A172 (cell line): ENCODE measurements at places on chromosomes 2 and 18.

DNA sequence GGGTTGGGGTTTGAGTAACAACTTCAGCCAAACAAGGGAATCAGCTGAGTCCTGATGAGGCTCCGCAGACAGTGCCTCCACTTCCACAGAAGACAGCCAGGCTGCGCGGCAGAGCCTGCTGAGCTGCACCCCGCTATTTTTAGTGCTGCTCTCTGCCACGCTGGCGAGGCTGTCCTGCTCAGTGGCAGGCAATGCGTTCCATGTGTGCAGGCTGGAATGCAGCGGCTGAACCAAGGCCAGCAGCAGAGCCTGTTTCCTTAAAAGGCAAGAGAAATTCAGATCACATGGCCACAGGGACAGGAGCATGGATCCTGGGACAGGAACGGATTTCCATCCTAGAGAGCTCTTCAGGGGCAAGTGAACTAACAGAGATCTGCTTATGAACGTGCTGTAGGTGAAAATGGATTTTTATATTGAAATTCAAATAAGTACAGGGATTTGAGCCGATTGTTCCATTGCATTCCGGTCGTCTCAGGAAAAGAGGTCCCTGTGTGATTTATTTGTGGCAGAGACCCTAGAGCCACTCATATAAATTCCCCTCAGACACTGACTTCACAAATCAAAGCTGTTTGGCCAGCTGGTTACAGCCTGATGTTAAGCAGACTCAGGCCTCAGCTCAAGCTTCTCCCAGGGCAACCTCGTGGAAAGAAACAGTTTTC, 98.7 kb downstream of the COL6A3 start:
- peak; percentile 90 for DNase-seq

GRCh38 chr18:52670896-52671295, 330.9 kb downstream of the DCC start:
- DNase-seq, result no peak

DNA sequence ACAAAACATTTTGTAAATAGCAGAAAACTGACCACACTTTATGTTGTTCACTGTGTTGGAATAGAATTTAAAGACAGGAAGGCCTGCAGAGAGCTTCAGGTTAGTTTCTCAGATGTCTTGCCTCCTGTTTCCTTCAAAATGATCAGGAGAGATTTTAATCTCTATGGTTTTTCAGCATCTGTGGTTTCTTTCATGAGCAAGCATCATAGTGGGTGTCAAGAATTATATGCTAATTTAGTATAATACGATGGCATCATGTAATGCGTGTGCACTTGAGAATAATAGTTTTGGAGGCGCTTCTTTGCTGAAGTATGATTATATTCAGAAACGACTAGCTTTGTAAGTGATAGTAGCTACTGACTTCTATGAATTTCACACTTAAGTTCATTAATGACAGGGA, 149.9 kb downstream of the PLCL1 start:
- no peak for DNase-seq

GRCh38 chr2:180540761-180541160, 439.6 kb upstream of the UBE2E3 start:
- no peak for DNase-seq

DNA sequence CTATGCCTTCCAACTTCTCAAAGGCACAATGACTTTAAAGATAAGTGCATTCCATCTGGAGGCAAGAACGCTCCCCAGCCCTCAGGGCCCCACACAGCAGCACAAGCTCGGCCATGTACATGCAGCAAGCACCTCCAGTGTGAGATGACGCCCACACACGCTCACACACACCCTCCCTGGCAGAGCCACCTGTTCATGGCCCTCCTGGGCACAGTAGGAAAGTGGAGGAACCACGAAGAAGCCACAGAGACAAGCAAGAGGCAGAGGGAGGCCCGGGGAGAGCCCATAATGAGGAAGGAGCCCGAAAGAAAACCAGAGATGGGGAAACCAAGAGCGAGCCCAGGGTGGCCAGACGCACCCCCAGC, 21.7 kb downstream of the BIN1 start:
- no peak for DNase-seq

DNA sequence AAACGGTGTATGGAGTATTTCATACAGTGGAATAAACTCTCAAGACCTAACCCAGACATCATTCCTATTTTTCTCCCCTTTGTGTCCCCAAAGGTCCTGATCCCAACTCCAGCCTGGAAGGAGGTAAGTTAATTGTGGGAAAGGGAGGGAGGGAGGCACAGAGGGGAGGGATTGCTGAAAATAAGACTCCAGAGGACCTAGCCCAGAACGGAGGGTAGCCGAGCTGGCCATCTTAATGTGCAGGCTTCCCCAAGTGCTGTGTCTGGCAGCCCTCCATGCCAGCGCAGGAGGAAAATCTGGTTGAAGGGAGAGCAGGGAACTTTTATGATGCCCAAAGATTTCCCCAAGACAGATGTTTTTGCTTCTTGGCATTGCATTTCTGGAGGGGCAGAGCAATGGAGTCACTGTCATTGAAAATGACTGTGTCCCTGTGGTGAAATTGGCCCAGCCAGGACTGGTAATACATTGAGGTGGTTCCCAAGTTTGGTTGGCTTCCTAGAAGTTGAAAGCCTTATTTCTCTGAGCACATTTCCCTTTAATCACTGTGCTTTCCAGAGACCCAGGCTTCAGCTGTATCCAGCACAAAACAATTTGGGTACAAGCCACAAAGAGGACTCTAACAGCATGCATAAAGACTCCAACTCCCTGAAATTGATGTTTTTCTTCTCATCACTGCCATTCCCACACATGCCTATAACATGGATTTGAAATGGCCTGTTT, 202.7 kb downstream of the AGPS start:
- no peak for DNase-seq

- no peak for DNase-seq
These were observed 423.6 kb downstream of the ZNF521 start for GRCh38 chr18:24928301-24928878.

- DNase-seq, result no peak
These were observed 51.6 kb upstream of the DSEL start for GRCh38 chr18:67568166-67568565.

DNA sequence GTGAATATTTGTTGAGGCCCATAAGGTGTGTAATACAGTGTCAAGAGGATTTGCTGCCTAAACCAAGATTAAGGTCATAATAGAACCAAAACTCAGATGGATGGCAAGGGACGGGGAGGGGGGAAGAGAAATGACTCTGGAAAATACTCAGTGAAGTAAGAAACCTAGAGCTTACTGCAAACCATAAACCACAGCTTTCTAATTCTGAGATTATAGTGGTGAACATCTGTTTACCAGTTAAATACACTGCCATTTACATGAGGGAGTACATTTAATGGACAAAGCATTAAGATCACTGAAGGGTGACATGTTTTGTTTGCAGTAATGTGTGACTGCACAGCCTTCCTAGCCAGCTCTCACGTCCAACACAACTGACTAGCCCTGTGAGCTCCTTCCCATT, 19.8 kb downstream of the EVX2 start:
- no peak for DNase-seq

DNA sequence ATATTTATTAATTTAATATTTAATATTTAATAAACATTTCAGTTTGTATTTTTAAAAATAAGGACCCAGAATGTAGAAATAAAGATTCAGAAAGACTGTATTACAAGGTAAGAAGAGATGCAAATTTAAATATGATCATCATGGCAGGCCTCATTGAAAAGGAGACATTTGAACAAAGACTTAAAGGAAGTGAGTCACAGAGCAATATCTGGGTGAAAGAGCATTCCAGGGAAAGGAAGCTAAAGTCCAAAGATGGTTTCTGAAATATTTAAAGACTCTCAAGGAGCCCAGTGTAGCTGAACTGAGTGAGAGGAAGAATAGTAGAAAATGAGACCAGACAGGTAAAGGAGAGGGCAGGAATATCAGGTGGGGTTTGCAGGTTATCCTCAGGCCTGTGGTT, 5.9 kb downstream of the SCYGR4 start:
- DNase-seq, result peak; percentile 70

DNA sequence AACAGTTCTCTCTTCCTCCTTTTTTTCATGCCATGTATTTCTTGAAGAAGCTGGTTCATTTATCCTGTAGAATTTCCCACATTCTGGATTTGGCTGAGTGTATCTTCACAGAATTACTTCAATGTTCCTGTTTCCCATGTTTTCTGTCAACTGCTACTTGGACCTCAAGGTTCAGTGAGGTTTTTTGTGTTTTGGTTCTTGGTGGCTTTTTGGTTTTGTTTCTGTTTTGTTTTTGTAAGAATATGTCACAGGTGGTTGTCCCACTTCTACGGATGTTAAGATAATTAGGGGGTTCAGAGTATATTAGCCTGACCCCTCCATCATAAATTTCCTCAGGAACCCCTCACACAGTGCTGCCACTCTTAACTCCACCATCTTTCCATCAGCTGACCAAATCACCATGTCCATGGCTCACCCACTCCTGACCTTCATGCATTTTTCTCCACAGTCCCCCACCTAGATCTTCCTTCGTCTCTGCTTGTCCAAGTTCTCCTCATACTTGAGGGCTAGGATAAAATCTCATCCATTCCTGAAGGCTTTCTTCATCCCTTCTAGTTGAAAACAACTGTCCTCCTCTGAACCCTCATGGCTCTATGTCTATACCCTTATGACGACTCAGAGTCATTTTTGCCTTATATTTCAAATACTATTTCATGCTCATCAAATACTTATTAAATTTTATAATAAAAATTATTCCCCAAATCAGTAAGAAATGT, 40.4 kb downstream of the PLEKHM3 start:
- DNase-seq, result no peak

GRCh38 chr2:157414050-157414449, 29.8 kb downstream of the CYTIP start:
- no peak for DNase-seq

- no peak for DNase-seq
These were observed 202.8 kb upstream of the RND3 start for GRCh38 chr2:150690261-150690660.

GRCh38 chr2:55302241-55302640, 33.2 kb upstream of the MTIF2 start:
- no peak for DNase-seq

DNA sequence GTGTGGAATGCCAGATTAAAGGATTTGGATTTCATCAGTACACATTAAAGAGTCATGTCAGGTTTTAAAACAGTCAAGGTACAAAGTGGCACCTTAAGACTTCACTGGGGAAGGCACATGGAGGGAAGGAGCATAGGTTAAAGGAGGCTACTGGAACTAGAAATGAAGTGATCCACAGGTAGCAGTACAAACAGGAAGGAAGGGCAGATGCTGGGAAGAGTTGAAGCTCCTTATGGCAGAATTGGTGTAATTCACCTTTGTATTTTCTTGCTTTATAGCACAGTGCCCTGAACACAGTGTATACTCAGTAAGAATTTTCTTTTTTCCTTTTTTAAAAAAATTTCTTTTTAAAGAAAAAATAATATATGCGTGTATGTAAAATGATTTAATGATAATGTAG, 177.1 kb downstream of the BABAM2 start:
- DNase-seq, result no peak

GRCh38 chr2:156649596-156649995, 213.4 kb downstream of the GPD2 start:
- DNase-seq, result no peak

DNA sequence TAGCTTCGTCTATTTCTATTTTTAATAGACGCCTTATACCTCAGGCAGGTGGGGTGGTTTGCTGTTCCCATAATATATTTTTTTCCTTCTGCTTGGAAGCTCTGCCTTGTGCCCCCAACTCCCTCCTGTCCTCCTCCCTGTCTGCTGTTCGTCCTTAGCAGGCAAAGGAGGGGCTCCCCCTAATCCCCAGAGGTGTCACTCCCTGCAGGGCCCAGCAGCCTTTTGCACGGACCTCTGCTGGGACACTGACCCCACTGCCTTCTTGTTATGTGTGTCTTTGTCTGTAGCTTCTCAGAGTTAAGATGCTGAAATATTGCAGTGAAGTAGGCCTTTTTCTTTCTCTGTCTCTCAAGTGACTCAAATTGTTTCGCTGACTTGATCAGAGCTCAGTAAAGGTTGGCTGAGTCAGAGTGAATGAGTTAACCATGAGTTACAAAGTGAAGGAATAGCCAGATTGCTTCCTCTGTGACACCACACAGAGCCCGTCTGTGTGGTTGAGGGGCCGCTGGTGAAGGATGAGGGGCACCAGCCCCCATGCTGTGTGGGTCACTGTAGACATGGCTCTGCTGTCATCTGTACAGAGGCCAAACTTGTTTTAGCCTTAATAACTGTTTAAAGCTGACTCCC, 47.7 kb downstream of the PRKCE start:
- DNase-seq, result peak; percentile 52

DNA sequence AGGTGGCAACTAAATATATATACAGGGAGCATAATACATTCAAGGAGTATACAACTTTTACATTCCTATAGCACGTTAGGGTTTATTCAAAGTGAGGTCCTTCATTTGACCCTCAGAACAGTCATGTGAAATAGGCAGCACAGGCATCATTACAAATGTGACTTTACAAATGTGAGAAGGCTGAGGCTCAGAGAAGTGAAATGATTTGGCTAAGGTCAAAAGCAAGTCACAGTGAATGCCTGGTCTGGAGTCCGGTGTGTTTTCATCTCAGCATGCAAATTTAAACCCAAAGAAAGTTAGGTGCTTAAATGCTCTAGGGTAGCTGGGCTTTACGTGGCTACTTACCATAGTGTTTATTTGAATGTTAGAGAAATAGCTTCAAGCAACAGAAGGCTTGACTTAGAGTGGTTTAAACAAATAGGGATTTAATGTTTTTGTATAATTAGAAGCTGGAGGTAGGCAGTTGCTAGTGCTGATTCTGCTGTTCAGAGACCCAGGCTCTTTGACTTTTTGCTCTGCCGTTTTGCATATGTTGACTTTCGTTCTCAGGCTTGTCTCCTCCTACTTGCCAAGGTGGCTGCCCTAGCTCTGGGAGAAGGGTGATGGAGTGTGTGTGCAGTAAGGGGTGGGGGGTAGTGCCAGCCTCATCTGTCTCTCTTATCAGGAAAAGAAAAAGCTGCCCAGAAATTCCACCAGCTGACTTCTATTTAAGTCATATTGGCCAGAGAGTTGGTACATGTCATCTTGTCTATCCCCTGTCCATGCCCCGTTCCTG, 89.2 kb downstream of the PLCL1 start:
- DNase-seq, result no peak

DNA sequence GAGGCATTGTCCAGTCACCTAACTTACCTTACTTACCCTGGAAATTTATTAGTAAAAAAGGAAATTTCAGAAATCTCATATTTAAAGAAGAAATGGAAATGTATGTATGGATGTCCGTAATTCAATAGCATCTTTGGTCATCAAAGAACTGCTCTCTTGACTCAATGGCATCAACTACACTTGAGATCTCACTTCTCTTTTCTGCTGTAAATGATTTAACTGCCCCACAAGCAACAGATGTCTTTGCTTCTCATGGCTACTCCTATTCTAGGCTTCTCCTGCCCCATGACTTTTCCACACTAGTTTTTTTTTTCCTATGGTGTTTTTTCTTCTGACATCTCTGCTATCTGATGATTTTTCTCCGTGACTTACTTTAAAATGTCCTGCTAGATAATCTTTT, 34.0 kb upstream of the ERMN start:
- no peak for DNase-seq

GRCh38 chr18:77948567-77948966, 698.9 kb downstream of the GALR1 start:
- DNase-seq, result no peak

DNA sequence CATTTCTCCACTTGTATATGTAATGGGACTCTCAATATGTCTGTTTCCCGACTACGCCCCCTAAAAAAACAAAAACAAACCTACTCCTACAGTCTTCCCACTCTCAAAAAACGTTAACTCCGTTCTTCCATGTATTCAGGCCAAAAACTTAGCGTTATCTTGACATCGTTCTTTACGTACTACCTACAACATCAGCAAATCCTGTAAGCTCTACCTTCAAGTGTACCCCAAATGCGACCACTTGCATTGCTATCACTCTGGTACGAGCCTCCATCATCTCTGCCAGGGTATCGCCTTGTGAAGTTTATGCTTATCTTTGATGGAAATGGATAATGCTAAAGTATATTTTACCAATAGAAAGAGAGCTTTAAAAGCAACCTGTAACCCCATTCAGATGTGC, 479 bp downstream of the GPATCH11 start:
- no peak for DNase-seq
